Activated CD4-positive, alpha-beta T cell treated with anti-CD3 and anti-CD28 coated beads, Interleukin-2, amount 50 U/mL, for 4 hours (primary cell): ENCODE measurements at places on chromosomes 2 and 18.

GRCh38 chr18:41906528-41907146, 48.4 kb upstream of the PIK3C3 start:
- DNase-seq, result no peak

DNA sequence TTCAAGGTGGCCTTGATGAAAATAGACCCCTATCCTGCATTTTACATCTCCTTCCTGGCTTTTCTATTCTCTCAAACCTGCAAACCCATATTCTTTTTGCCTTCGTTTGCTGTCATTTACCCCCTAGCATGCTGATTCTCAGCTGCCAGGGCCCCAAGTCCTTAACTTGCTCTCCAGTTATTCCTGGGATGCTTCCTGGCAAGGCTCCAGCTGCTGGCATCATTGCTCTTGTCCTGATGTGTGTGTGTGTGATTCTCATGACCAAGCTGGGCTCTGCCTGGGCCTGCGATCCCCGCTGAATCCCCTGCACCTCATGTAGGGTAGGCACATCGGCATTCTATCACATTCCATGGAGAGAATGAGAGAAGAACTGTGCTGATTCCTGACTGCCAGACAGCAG, 11.9 kb downstream of the NPAS2 start:
- no peak for DNase-seq

DNA sequence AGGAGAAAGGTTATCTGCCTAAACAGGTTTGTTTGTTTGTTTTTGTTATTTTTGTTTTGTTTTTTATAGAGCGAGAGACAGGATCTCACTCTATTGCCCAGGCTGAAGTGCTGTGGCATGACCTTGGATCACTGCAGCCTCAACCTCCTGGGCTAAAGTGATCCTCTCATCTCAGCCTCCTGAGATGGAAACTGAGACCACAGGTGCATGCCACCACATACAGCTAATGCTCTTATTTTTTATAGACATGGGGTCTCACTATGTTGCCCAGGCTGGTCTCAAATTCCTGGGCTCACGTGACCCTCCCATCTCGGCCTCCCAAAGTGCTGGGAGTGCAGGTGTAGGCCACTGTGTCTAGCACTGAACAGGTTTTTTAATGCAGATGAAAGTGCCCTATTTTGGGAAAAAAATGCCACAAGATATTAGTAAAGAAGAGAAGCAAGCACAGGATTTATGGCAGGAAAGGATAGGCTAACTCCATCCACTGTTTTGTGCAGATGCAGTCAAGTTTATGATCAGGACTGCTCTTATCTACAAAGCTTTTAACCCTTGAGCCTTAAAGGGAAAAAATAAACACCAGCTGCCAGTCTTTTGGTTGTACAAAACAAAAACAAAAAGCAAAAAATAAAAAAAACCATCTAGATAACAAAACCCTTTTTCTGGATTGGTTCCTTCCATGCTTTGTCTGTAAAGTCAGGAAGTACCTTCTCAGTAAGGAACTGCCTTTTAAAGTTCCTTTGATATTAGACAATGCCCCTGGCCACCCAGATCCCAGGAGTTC, 29.4 kb downstream of the MAP4K3 start:
- DNase-seq, result no peak

- DNase-seq, result no peak
Observed at GRCh38 chr2:198930170-198930569, 527.6 kb downstream of the SATB2 start.

GRCh38 chr2:189406586-189407233, 34.6 kb upstream of the WDR75 start:
- no peak for DNase-seq

- no peak for DNase-seq
Observed at GRCh38 chr2:202034249-202035088, 814 bp downstream of the FZD7 start.

- no peak for DNase-seq
Observed at GRCh38 chr18:79587226-79587741, 92.3 kb upstream of the CTDP1 start.

DNA sequence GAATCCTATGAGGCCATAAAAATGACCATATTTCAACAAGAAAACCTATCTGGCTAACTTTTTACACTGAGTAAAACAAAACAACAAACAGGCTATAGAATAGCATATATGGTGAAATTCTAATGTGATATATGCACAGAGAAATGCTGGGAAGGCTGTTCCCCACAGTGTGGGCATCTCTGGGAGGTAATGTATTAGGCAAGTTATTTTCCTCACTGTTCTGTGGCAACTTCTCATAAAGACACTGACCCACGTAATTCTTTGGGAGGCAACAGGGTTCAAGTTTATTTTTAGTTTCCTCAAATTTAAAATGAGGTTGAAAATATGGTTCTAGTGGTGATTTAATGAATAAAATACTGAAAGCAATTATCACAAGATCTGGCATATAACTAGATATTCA, 46.7 kb downstream of the RNU4ATAC start:
- no peak for DNase-seq

GRCh38 chr18:51513517-51513916, 316.0 kb upstream of the MEX3C start:
- DNase-seq, result no peak

DNA sequence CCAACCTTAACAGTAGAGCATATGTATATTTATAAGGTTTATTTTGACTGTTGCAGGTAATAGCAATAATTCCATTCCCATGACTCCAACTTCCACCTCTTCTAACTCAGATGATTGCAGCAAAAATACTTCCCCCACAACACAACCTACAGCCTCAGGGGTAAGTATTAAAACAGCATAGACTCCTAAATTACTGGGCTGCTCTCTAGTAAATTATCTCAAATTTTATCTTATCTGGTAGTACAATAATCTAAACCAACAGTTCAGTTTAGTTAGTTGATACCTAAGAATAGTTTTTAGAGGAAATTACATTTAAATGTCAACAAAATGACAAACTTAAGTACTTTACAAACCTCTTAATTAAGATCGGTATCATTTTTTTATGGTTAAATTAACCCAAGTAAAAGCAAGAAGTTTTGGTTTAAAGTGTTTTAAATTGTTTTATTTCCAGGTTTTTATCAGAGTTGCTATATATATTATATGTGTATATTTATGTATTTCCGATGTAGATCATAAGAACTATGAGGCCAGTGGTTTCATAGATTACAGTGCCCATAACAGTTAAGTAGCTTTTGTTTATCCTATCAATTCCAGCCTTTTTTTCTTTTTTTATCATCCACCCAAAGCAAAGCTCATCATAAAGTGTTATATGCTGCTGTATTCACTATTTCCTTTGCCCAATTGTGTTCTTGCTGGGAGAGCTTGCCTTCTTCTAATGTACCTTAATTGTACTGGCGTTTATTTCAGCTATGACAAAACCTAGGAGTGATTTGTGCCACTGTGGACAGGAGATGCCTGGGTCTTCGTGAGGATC, 13.7 kb downstream of the GATA6 start:
- DNase-seq, result no peak

DNA sequence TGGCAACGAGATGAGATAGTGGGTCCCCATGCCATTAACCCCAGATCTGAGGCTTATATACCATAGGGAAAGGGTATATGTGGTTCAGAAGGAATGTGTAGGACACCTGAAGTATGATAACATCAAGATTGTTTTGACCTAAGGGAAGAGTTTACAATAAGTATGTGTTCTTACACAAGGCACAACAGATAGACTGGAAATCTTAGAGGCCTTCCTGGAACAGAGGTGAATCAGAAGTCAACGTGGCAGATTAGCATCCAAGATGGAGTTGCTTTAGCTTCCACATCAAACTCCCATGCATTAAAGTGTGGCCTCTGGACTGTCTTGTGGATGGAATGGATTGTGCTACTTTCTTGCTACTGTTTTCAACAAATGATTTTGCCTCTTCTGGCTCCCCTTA, 116.6 kb upstream of the NT5C1B start:
- DNase-seq, result no peak

DNA sequence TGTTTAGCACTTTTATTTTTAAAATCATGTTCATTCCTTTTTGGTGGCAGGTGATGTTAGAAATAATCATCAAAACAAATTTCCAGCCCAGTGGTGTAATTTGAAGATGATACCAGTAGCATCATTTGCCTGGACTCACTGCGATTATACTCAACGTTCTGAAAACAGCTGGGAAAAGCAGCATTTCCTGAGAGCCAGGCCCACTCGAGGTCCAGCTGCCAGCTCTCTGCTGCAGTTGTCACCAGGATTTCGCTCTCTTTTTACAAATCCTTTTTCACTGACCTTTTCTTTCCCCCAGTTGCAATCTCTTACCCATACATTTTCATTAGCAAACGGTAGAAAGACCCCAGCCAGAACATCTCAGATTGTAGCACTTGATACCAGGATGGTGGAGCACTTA, 110.6 kb upstream of the LYPD1 start:
- DNase-seq, result no peak

DNA sequence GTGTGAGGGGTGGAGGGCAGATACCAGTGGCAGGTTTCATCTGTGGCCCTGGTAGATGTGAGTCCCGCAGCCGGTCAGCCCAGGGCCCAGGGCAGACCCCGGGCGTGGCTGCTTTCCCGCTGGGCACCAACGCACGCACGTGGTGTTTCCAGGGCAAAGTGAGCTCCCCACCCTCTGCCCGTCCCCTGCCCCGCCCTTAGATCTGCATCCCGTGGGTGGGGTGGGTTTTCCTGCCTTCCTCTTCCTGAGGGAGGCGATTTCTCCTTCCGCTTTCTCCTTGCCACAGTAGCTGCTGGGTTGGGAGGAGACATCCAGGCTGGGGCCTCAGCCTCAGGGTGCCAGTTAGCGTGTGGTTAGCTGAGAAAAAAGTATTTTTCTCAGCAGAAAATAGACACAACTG, 49.6 kb downstream of the ODC1 start:
- no peak for DNase-seq
